ENCODE measurements at places on chromosomes 6 and 20.
A peak's percentile ranks its signal among the peaks of the same experiment; 100 is the strongest.

DNA sequence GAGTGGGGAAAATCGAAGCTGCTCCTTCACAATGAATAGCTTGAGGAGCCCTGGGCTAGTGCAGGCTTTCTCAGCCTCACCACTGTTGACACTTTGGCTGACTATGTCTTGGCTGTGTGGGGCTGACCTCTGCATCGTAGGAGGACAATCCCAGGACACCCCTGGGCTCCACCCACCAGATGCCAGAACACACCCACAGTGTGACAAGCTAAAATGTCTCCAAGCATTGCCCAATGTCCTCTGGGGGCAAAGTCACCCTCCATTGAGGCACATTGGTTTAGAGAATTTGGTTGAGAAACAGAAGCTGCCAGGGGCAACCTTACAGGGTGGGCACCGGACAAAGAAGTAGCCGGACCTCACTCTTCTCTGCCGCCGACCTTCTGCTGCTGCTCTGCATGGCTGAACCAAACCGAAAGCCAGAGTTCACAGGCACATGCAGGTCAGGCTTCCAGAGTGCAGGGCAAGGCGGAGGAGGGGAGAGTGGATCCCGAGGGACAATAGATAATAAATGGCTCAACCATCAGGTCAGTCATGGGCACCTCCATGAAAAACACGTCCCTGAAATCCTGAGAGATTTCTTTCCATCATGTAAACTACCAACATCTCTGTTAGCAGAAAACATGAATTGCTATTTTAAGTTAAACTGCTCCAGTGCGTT is 189.0 kb downstream of the LRFN2 start:
- no peak for DNase-seq

DNA sequence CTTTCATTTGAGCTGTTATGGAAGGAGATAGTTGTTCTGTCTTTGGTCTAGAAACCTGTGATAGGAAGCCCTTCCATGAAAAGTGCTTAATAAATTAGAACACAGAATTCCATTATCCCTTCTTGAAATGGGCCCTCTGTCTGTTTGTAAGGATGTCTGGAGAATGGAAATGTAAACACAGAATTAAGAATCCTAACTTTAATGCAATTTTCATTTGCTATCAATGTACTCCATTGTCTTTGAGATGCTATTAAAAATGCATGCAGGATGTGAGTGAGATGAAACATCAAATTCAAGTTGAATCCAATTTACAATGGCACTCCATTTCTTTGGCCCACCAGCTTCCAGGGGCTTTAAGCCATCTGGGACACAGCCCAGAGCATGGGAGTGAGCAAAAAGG is 13.9 kb upstream of the AARS2 start:
- DNase-seq, result no peak

DNA sequence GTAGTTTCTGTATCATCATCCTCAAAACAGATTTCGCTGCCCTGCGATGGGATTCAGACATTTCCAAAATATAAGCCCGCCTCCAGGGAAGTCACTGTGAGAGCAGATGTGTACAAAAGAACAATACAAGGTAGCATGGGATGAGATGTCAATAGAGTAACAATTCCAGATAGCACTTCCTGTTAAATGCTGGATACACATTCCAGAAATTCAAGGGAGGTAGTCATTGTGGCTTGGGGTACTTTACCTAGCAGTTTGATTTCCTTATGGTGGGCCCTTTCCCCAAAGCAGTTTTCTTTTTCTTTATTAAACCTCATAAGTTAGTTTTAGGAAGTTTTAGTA is 2.5 kb downstream of the RNF217 start:
- DNase-seq, result no peak

GRCh38 chr6:36545767-36546307 is 1.4 kb downstream of the STK38 start:
- DNase-seq, result no peak

DNA sequence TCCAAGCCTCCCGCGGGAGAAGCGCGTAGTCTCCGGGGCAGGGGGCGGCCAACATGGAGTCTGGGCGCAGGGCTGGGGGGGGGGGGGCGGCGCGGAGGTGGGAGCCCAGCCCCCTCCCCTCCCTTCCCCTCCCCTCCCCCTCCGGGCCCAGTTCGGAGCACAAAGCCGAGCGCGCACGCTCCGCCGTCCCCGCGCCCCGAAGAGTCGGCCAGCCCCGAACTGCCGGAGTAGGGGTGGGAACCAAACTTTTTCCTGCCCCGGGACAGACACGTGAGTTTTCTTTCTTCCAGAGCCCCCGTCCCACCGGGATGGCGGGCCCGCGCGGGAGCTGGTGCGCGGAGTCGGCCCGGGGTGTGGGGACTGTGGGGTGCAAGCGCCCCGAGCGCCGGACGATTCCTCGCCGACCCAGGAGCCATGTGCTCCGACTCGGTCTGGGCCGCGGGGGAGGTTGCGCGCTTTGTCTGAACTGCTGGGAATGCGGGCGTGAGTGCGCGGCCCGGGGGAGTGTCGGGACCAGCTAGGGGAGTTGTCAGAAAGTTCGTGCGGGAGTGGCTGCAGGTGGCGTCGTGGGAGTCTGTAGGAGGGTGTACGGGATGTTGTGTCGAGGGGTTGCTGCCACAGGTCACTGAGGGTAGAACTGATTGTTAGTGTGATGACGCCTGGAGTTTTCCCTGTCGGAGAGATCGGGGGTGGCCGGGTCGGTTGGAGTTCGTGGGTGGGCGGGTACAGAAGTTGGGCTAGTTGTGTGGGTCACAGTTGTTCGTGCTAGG is 1.2 kb downstream of the TGIF2 start:
- peak; percentile 88 for DNase-seq

DNA sequence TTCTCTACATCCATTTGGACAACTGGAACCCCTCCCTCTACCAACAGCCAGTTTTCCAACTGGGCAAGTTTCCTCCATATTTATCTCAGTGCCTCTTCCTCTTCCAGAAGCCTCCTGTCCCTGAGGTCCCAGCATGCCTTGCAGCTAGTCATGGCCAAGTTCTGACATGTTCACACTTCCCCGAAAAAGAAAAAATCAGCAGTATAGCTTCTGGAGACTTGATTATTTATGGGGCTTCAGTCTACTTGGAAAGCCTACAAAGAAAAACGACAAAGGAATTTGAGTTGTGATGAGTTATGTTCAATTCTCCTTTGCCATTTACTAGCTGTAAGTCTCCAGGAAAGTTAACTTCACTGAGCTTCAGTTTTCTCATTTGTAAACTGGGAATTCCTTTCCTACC is 406.5 kb downstream of the MAFB start:
- peak; percentile 60 for DNase-seq

GRCh38 chr6:149129371-149130077 is 188.0 kb upstream of the TAB2 start:
- no peak for DNase-seq

DNA sequence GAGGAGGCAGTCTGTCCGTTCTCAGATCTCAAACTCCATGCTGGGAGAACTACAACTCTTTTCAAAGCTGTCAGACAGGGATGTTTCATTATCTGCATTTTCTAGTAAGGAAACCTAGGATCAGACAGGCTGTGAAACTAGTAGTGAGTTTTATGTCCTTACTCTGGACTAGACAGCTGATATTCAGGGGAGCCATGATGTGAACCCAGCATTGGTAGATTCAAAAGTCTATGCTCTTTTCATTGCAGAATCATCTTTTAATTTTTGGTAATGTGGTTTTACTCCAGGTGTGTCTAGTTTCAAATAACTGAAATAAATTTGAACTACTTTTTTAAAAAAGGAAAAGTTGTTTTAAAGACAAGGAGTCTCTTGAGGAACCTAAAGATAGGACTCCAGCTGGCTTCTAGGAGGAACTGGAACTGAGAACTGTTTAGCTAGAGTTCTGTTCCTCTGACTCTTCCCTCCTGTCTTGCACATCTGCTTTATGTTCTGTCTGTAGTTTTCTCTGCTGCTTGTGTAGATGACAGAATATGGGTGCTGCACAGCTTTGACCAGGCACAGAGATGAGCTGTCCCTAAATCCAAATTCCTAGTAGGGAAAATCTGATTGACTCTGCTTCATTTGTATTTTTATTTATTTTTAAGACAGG is 27.8 kb upstream of the RNF144B start:
- DNase-seq, result no peak

DNA sequence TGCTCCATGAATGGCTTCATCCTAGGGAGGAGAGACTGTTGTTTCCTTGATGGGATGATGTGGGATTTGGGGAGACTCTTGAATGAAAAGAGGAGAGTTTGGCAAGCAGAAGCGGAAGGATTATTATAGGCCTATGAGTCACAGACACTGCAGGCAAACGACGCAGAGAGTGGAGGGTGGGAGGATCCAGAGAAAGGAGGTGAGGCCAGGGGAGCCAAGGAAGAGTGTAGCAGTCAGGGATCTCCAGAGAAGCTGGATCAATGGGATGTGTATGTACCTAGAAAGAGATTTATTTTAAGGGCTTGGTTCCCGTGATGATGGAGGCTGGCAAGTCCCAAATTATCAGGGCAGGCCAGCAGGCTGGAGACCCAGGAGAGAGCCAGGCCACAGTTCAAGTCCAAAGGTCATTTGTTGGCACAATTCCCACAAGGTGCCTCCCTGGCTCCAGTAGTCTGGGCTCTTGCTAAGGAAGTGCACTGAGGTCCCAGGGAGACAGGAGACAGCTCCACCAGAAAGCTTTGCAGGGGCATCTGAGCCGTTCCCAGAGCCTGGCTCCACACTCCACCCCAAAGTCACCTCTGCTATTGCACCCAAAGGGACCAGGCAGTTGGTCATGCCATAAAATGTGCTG is 76.0 kb downstream of the ADTRP start:
- DNase-seq, result no peak

DNA sequence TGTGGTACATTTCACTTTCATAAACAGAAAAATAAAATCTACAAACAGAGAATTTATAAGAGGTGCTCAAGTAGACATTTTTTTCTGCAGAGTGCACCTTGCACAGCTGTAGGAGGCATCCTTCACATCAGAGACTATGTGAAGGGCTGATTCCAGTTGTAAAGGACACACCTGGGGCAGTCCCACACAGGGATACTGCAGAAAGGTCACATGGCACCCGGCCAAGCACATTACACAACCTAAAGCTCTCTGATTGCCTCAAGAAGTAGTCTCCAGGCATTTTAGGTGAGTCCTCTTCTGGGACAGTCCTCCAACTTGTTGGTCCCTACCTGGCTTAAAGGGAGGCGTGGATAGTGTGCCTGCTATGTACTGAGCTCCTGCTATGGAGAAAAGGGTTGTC is 502.9 kb upstream of the NOX3 start:
- no peak for DNase-seq

- DNase-seq, result no peak
Observed at GRCh38 chr20:37362231-37362792, 16.4 kb downstream of the SRC start.

DNA sequence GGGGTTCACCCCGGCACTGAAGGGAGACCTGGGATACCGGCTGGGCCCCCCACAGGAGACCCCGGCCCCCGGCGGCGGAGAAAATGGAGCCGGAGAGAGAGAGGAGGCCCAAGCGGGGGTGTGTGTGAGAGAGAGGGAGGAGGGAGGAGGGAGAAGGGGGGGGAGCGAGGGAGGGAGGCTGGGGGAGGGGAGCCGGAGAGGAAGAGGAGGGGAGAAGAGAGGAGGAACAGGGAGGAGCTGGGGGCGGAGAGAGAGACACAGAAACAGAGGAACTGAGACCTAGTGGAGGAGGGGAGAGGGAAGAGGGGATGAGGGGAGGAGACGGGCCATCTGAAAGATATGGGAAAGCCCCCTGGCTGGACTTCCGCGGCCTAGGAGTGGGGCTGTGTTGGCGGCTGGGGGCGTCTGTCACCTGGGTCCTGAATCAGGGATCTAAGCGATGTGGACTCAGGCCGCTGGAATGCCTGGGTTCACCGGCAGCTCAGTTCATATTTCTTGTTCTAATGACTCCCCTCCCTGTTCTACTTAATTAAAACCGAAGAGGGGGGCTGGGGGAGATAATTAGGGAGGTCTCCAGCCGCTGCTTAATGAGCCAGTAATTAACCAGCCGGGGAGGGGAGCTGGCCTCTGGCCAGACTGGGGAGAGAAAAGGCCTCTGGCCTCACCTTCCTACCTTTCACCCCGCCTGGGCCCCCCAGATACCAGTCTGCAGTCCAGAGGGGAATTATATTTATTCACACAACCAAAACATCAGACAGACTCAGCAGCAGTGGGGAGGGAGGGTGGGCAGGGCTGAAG is at the start of gene PBX2:
Gene PBX2 (minus strand): TSS at position 149 of the 798 bp plus-strand sequence. CDS start 287 bp downstream, outside the sequence.
- peak; percentile 95 for DNase-seq

DNA sequence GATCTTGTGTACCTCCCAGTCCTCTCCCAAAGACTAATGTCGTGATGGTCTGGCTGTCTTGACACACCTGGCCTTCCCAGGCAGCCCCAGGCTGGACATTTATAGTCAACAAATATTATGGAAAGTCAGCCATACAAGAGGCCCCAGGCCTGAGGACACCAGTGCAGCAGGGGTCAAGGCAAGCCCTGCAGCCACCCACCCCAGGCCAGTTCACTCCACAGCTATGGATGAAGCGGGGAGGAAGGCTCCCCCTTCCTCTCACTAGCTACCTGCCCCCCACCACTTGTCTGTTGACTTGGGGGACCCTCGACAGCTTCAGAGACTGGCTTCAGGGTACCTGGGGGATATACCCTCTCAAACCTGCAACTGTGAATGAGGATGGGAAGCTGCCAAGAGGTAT is 132.1 kb downstream of the MRPL14 start:
- no peak for DNase-seq

DNA sequence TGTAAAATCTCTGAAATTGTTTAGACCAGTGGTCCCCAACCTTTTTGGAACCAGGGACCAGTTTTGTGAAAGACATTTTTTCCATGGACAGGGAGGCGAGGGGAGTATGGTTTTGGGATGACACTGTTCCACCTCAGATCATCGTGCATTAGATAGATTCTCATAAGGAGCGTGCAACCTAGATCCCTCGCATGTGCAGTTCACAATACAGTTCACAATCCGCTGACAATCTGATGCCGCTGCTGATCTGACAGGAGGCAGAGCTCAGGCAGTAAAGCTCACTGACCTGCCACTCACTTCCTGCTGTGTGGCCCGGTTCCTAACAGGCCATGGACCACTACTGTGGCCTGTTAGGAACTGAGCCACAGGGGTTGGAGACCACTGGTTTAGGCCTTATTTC is 115.2 kb downstream of the EPM2A start:
- DNase-seq, result no peak

DNA sequence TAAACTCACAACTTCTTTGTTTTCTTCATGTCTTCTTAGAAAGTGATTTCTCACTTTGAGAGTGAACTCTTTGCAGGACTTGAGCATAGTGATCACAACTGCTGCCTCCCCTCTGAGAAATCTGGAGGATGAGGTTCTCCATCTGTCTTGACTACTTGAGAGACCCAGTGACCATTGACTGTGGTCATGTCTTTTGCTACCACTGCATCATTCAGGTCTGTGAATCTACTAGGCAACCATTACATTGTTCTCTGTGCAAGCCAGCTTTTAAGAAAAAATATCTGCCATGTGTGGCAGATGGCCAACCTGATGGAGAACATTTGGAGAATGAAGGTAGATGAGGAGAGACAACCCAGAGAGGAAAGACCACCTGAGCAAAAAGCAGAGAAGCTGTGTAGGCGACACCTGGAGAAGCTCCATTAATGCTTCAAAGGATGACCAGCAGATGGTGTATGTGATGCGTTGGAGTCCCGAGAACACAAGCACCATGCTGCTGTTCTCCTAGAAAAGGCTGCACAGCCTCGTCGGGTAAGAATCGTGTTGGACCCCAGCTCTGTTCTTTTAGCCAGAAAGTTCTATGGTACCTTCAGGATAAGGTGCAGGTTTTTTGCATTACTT is 25.1 kb upstream of the TRIM26 start:
- DNase-seq, result no peak

Data from renal pelvis (tissue), 12 donors.